Right lobe of liver (tissue), 6 donors: ENCODE measurements at places on chromosomes 4 and X. TPM values are rescaled to one million over a fixed set of nuclear protein-coding genes. Genes with fewer than 3 reads are reported as not detected.

The CT45A1 gene
- total RNA-seq: not detected

DNA sequence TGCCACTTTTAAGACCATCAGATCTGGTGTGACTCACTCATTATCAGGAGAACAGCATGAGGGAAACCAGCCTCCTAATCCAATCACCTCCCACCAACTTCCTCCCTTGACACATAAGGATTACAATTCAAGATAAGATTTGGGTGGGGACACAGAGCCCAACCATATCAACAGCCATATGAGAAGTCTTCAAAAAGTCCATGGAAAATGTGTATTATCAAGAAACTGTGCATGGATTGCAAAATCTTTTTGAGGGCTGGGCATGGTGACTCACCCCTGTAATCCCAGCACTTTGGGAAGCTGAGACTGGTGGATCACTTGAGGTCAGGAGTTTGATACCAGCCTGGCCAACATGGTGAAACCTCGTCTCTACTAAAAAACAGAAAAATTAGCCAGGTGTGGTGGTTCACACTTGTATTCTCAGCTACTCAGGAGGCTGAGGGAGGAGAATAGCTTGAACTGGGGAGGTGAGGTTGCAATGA is 17.8 kb upstream of the RPL39 start:
- no peak for DNase-seq

DNA sequence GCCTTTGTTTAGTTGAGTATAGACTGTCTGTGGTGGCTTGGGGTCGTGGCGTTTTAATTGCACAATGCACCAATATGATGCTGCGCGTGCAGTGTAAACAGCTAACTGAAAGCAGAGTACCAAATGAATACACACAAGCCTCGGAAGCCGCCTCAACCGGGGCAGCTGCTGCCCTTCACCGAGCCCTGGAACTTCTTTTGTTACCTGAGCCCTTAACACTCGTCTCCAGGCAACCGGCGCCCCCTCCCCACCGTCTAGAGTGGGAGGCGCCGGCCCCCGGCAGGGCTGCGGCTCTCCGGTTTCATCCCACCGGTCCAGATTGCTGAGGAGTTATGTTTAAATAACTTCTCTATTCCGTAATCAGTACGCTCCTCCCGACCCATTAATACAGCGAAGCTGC is 173.2 kb upstream of the TBL1X start:
- DNase-seq: no peak

- DNase-seq: no peak
Observed at GRCh38 chr4:3311489-3312171, 18.8 kb downstream of the RGS12 start.
